NCI-H226 (cell line): ENCODE measurements at places on chromosomes 3 and 15.

- peak; percentile 70 for DNase-seq
Measured at GRCh38 chr15:83613714-83614113, 40.2 kb upstream of the ADAMTSL3 start.

DNA sequence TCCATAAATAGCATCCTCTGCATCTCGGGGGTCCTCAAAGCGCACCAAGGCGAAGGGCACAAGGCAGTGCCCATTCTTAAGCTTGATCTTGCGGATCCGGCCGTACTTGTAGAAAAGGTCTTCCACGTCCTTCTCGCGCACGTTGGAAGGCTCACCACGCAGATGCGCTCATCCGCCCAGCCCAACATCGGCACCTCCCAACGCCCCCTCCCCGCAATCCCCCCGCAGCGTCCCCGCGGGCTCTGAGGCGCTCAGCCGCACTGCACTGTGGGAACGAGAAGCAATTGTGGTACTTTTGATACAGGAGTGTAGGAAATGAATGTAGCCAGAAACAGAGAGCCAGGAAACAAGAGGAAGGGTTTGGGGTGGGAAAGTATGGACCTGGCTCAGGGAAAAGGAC lies 17.5 kb downstream of the AP3B2 start:
- no peak for DNase-seq

DNA sequence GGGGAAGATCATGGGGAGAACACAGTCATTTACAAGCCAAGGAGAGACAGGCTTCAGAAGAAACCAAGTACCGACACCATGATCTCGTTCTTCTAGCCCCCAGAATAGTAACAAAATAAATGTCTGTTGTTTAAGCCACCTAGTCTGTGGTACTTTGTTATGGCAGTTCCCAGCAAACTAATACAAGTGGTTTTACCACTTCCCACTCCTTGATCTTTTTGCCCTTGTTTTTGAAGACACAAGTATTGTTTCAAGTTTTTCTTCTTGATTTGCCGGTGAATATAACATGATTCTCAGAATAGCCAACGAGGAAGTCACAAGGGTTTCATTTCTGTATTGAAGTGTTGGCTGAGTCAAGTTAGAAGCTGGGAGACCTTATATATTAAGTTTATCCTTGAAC lies 220.3 kb downstream of the SOX2 start:
- no peak for DNase-seq

DNA sequence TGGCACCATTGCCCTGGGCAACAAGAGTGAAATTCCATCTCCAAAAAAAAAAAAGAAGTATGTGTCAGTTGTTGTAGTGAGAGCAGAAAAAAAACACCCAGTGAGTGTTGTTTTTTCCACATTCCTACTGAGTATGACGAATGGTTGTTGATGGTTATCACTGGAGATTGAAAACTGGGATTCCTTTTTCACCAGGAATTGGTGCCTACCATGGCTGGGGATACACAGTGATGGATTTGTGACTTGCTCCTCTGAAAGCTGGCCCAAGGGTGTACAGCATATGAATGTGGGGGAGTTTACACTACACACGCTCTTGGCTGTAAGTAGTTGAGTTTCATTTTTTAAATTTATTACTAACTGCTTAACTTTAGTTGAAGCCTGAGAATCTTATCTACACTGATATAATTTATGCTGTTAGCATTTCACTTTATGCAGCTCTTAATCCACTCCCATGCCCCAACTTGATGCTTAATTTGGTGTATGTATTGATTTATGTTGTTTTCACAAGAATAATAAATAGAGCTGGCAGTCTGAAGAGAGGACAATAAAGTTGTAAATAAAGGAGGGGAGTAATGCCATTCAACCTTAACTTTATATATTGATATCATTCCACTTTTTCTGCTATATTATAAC lies 56.0 kb upstream of the MME start:
- DNase-seq: peak; percentile 89

GRCh38 chr3:133277813-133278212 lies 122.0 kb upstream of the BFSP2 start:
- peak; percentile 7 for DNase-seq

- DNase-seq: peak; percentile 99
Measured at GRCh38 chr3:150469031-150469930, 61.2 kb downstream of the TSC22D2 start.

DNA sequence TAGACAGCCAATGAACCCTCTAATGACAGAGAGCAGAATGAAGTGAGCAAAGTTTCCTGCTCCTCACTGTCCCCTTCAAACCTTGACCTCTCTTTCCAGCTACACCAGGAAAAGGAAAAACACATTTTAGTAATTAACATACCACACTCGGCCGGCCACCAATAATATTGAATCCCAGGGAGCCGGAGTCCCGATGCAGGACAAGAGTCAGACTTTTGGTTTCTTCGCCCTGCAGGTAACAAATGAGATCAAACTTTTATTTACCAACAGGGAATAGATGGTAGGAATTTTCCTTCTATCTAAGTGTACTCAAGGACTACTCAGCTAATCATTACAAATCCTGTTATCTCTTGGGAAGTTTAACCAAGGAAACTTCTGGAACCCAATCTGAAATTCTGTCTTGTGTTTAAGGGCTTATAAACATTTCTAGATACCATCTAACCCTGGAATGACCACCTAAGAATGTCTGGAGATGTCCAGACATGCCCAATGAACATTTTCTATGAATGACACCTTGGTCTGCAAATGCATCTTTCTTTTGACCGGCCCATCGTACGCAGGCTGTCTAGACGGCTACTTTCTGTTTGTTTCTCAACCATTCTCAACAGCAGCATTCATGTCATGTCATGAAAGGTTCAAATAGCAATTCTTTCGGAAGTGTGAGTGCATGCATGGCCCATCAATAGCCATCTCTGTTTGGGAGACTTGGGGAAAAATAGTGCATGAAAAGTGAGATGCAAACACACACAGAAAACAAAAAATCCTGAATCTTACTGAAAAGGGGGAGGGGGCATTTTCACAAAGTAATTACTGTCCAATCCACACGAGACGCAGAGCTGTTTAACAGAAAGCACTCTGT lies 16.1 kb downstream of the PDZRN3 start:
- DNase-seq: no peak

- peak; percentile 100 for DNase-seq
Measured at GRCh38 chr15:84911879-84912660, 27.6 kb downstream of the SLC28A1 start.

DNA sequence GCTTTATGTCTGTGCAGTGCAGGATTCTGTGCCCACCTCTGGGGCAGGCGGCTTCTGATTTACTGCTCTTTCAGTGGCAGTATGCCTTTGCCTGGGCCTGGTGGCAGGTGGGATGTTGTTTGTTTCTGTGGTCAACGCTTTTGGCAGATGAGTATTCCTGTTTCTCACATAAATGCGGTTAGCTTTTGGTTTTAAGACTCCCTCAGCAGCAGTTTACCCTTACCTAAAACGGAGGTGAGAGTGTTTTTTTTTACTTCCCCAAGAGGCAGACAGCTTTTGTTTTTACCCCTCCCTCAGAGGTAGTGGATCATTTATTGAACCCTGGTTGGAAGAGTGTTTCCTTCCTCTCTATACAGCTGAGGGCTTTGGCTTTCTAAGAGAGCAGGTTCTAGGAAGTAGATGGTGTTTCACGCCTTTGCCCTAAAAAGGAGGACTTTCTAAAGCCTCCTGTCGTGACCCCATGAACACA lies 134.1 kb upstream of the PLSCR5 start:
- DNase-seq: no peak

- DNase-seq: no peak
Measured at GRCh38 chr15:69916169-69916785, 181.4 kb downstream of the TLE3 start.

DNA sequence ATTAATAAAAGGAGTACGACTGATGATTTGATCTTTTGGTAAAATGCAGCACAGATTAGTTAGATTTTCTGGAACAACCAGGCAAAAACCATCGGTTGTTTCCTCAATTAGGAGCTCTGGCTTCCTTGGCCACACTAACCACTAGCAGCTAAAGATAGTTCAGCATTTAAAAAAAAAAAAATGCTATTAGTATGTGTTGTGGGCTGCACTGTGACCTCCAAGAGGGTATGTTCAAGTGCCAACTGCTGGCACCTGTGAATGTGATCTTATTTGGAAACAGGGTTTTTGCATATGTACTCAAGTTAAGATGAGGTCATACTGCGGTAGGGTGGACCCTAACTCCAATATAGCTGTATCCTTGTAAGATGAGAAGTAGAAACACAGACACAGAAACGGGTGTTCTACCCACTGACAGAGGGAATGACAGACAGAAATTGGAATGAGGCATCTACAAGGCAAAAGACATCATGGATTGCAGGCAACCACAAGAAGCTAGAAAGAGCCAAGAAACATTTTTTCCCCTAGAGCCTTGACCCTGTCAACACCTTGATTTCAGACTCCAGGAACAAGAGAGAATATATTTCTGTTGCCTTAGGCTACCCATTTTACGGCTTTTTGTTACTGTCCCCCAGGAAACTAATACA lies 534.6 kb upstream of the ROBO2 start:
- no peak for DNase-seq
